ENCODE measurements at places on chromosomes 6 and 20.

- DNase-seq: no peak
Observed at GRCh38 chr6:141874930-141875602, 257.7 kb upstream of the GJE1 start.

GRCh38 chr6:95240514-95240913, 336.8 kb upstream of the MANEA start:
- peak; percentile 27 for DNase-seq

DNA sequence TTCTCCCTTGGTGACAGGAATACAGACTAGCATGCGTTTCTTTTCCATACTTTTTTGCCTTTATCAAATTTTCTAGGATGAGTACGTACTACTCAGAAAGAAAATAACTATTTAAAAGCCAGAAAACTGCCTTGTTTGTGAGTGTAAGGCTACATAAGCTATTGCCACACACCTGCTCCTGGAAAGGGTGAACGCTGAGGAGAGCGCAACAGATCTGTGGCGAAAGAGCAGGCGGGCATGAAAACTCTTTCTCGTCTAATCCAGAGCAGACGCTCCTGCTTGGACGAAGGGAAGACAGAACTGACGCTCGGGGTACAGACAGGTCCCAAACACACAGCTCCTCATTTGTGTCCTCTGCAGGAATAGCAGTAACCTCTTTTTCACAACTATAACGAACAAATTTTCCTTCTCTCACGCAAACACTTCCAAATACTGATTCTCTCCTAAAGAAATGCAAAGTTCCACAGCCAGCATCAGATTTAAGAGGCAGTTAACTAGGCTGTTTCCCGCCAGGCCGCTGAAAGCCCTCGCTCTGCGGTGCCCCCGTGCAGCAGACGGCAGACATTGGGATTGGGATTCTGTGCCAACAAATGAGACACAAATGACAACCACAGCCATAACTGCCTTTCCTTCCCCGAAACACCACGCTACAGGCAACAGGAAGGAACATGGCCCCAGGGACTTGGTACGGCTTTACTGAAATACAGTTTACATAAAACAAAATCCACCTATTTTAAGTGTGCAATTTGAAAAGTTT, 20.0 kb downstream of the TAF4 start:
- no peak for DNase-seq

DNA sequence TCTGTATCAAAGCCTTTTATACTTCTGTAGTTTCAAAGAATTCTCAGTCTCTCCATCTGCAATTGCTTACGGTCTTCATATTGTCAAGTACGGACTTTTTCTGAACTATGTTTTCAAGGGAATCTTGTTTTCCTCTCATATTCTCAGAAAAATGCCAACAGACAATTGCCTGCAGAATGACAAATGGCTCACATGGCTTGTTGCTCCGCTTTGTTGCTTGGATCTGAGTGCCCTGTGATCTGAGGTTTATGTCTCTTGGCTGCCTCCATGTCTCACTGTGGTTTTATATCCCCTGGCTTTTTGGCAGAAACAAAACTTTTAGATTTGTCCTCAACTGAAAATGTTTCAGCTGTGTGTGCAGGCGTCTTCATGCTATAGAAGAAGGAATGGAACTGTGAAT, 285.4 kb upstream of the CHD6 start:
- no peak for DNase-seq

DNA sequence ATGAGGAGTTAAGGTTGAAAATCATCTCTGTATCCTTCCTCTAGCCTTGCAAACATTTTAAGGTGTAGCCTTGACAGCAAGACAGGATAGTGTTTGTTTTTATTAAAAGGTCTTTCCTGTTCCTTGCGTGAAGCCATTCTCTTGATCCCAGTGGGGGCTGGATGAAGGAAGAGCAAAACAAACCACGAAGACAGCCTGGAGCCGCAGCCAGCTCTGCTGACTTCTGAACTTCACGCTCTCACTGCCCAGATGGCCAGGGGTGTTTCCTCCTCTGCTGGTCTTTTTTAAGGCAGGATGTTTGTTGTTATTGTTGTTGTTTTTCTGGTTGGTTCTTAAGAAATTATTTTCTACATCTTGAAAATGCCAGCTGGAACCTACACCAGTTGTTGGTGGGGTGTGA, 156.4 kb downstream of the MTHFD1L start:
- no peak for DNase-seq

DNA sequence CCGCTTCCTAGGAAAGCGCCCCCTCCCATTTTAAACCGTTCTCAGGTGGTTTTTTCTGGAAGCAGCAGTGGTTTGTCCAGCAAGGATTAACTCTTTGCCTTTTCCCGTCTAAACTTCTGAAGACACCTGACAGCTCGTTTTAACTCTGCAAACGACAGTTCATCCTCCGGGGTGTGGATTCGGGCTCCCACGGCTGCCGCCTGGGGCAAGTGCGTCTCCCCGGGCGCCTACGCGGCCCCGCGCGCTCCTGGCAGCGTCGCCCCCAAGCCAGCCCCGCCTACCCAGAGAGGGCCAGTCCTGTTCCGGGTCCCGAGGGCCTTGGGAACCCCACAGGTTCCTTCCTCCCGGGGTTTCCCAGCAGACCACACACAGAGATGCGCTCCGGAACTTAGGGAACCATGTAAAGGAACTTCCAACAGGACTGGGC, 54.4 kb downstream of the PRR18 start:
- no peak for DNase-seq

DNA sequence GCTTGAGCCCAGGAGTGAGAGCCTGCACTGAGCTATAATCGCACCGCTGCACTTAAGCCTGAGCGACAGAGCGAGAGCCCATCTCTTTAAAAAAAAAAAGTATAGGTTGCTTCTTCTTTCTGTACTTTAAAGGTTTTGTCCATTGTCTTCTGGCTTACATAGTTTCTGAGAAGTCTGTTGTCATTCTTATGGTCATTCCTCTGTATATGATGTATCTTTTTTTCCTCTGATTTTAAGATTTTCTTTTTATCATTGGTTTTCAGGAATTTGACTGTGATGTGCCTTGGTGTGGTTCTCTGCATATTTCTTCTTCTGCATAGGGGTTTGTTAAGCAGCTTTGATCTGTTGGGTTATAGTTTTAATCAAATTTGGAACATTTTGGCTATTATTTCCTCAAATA, 29.1 kb downstream of the QRSL1 start:
- DNase-seq: no peak

DNA sequence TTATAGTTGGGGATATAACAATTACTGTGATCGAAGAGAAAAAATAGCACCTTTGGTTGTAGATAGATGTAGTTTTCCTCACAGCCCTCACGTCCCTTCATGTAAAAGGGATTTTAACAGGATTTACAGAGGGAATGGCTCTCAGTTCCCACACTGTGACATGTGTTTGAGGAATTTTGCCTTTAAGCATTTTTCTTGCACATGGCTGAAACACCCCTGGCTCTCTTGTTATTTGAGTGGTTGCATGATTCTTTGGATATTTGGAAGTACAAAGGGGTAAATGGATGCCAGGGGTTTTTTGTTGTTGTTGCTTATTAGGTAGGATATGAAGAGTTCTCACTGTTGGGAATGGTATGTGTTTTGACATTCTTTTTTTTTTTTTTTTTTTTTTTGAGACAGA, 48.2 kb downstream of the JAG1 start:
- DNase-seq: no peak

GRCh38 chr6:64729522-64729921, 977.5 kb downstream of the EYS start:
- no peak for DNase-seq

DNA sequence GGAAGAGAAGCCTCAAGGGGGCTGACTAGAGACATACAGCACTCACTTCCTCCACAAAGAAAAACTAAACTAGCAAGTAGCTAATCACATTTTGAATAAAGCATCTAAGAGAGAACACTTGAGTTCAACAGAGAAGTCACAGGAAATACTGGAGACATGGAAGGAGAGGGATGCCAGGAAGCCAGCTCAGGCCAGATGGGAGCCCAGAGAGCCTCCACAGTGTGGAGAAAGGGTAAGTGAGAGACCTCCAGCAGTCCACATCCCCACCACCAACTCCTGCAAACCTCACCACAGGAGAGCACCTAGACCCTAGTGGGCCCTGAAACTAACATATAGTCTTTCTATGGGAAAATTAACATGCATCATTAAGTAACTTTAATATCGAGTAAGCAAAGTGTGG, 79.2 kb downstream of the EPM2A start:
- DNase-seq: no peak

DNA sequence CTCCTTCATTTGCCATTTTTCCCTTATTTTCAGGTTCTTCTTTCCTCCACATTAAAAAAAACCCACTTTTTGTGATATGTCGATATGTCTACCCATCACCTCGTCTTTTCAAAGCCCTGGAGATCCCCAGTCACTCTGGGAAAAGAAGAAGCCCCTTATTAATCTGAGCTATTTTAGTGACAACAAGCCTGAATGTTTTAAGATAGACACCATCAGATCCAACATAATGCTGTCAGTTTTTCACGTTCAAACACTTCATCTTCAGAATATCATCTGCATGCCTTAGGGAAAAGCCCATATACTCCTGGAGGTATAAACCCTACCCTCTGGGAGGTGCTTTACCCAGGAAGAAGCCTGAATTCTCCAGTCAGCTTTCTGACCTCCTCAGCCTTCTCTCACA, 464.0 kb upstream of the CDH4 start:
- no peak for DNase-seq

DNA sequence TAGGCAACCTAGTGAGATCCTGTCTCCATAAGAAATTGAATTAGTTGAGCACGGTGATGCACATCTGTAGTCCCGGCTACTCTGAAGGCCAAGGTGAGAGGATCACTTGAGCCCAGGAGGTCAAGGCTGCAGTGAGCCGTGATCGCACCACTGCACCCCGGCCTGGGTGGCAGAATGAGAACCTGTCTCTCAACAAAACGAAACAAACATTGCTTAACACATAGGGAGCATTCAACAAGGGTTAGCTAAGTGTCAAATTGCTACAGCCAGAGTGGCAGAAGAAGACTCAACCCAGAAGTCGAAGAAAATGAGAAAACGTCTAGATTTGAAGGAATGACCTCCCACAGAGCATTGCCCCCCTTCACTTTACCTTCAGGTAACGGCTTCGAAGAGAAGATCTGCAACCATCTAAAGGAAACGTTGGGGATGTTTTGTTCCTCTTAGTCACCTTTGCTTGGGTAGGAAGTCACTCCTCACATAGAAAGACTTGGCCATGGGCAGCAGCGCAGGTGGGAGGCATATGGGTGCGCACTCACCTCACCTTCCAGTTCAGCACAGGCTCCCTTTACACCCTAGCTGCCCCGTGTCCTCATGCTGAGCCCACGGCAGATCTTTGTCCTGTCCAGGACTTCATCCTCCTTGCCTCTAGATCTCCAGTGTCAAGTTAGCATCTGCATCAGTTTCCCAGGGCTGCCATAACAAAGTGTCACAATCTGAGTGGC, 63.7 kb upstream of the SHLD1 start:
- DNase-seq: no peak

GRCh38 chr6:53431704-53432103, 83.0 kb upstream of the ELOVL5 start:
- DNase-seq: no peak

DNA sequence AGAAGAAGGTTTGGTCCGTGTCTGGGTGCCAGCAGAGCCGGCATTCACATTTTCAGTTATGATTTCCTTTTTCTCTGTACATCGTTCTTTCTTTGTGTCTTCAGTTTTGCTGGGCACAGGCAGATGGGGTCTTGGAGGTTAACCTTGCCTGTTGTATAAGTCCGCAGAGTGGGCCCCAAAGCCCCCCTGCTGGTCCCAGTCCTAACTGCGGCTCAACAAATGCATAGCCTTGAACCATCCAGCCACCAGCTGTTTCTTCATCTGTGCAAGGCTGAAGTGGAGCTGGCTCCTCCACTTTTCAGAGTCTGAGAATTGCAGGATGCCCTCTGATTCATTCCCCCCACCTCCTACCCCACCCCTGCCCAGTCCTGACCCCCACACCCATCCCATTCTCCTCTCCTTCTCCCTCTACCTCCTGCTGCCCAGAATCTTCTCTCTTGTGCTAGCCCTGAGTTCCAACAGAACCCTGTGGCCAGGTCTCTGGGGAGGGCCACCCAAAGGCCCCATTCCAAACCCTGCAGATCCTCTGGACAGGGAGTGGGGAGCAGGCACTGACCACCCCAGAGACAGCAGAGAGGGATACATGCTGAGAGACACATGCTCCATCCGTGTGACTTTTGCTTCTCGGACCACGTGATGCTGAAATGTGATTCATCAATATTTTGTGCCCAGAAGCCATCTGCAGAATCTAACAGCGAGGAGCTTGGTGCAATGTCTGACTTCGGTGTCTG, 386.5 kb upstream of the SULF2 start:
- no peak for DNase-seq

GRCh38 chr20:56827763-56828162, 198.7 kb downstream of the TFAP2C start:
- DNase-seq: no peak
